Muscle of back (tissue), 13 donors: ENCODE measurements at places on chromosomes 3 and 15. TPM values are rescaled to one million over a fixed set of nuclear protein-coding genes. Genes with fewer than 3 reads are reported as not detected.
A peak's percentile ranks its signal among the peaks of the same experiment; 100 is the strongest.

- no peak for DNase-seq
Measured at GRCh38 chr15:49343546-49343945, 79.5 kb upstream of the FGF7 start.

DNA sequence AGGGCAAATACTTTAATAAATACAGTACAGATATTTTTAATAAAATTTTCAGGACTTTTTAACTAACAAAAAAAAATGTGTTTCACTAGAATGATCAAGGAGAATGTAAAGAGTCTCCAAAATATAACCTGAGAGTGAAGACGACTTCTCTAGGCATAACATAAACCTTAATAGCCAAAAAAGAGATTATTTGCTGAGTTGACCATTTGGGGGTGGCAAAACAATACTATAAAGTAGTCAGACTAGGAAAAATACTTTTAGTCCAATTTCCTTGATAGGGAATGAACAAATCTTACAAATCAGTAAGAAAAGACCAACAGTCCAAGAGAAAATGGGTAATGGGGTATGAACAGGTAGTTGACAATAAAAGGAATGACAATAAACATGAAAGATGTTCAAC, 29.4 kb upstream of the GATM start:
- DNase-seq = no peak

DNA sequence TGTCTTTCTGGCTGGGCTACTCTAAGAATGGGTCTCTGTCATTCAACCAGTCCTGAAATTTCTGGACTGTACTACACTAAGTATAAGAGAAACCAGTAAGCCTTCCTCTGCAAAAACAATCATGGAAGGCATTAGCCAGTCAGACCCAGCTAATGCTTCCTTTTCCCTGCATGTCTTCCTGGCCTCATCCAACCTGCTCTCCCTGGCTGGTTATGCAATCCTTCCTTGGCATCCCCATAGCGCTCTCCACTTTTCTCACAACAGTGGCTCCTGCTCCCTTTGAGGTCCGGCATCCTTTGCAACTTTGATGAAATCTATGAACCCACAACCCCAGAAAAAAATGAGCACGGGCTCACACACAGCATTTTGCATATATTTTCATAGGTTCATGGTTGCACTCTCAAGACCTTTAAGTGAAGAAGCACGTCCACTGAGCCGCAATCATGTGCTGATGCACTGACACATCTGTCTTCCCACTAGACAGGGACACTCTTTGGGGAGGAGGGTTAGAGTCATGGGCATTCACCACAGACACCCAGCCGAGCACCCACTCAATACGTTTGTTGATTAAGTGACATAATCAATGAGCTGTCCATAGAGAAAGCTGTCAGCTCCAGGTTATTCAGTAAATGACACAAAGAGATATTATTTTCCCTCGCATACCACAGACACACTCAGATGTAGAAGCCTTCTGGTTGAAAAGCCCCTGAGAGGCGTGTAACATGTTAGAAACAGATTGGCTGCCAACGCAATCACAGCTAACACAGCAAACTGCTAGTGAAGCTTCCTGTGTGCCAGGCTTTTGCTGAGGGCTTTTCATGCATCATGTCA, 66.7 kb downstream of the PLD1 start:
- no peak for DNase-seq

GRCh38 chr3:46946856-46947545, 29.5 kb downstream of the CCDC12 start:
- no peak for DNase-seq

CLDN18 gene
- polyA plus RNA-seq = 0.69 TPM

TM2D3 gene
- polyA plus RNA-seq = 41.7 TPM

ZPLD1 gene
- polyA plus RNA-seq = not detected

TIGIT gene
- polyA plus RNA-seq = not detected

DNA sequence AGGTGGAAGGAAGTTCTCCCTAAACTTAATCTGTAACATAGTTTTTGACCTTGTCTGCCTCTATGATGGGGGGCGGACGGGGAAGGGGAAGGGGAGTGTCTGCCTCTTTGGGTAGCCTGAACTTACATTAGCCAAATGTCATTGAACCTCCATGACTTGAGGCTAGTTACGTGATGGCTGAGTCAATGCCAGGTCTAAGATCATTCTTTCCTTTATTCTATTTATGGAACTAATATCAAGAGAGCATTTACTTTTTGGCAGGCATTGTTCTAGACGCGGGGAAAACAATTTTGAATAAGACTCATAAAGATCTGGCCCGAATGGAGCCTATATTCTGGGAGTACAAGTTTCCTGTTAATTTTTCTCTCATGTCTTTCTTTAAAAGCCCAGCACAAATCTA, 340.7 kb upstream of the C2CD4B start:
- DNase-seq = peak; percentile 67

EPHA3 gene
- 16.2 TPM for polyA plus RNA-seq

CCDC39 gene
- polyA plus RNA-seq = 1.2 TPM

DNA sequence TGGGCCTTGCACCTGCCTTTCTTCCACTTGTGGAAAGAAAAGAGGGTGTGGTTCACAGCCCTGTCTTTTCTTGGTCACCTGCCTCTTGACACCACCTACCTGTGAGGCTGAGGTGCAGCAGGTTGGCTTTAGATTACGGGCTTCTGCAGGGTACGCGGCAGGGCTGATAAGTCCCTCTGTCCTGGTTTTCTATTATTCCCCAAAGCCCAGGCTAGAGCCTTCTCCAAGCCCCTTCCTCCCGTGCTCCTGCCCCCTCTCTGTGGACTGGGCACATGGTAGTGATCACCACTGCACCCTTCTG, 44.8 kb upstream of the HACD2 start:
- no peak for DNase-seq

- no peak for DNase-seq
Measured at GRCh38 chr3:49329186-49329585, 10.7 kb downstream of the USP4 start.

- no peak for DNase-seq
Measured at GRCh38 chr15:49212897-49213296, 42.9 kb downstream of the GALK2 start.

DNA sequence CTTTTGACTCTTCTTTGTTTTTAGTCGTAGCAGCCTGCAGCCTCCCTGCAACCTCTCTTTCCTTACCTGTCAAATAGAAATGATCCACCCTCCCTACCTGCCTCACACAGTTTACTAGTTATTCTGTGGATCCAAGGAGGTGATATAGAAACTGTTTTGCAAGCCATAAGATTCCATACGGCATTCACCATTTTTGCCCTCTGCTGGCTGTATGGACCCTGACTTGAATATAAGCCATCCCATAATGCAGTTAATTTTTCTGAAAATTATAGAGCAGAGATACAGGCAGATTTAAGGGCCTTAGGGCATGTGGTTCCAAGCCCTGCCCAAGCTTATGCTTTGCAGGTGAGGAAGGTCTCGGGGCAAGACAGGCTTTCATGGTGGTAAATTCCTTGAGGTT, 63.8 kb downstream of the CPN2 start:
- no peak for DNase-seq

DNA sequence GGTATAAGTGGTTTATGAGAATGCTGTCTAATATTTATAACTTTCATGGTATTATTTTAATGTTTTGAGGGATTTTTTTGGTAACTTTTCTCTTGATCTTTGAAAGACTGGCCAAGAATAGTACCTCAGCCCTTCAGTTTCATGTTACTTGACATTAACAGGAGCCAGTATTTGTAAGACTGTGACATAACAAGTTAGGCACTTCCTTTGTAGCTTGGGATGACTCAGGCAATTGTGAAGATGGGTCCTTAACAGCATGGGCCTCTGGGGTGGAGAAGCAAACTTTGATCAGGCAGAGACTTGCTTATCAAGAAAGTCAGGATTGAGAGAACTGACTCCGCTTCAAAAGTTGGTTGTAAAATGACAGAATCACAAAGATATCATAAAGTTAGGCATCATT, 9.5 kb downstream of the LRRC49 start:
- no peak for DNase-seq

GOLGA8G gene
- polyA plus RNA-seq = 0.04 TPM

ATP13A5 gene
- polyA plus RNA-seq = 0.88 TPM

DNA sequence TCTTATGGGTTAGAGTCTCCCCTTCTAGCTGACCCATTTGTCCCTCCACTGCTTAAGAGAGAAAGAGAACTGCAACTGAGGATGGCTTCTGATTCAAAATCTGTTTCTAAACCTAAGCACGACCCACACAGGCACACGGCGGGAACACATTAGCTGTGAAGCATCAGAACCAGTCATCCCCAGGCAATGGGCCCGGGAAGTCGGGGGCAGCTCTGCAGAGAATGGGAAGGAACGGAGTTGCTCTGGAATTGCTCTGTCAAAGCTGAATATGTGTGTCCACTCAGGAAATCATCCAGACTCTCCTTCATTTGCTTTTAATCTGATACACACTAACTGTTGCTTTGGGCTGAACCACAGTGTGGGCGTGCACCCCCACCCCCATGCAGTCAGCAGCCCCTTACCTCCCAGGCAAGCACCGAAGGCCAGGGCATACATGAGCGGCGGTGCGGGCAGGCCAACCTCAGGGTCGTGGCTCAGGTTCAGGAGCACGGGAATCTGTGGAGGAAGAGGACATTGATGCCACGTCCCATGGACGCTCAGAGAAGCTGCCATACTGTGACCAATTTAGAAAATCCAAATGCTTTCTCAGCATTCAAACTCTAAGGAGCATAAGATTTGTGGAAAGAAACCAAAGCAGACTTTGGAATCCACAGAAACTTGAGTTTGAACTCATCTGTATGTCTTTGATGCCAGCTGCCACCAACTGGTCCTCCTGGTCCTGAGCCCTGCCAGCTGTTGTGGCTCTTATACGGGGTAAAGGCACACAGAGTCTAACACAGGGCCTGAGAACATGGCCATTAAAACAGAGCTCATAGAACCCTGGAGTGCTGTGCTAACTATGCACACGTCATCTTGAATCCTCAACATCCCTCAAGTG, 247.9 kb downstream of the OCA2 start:
- DNase-seq = no peak

- no peak for DNase-seq
Measured at GRCh38 chr15:29048011-29048410, 162.2 kb downstream of the APBA2 start.

MORC1 gene
- not detected for polyA plus RNA-seq

DNA sequence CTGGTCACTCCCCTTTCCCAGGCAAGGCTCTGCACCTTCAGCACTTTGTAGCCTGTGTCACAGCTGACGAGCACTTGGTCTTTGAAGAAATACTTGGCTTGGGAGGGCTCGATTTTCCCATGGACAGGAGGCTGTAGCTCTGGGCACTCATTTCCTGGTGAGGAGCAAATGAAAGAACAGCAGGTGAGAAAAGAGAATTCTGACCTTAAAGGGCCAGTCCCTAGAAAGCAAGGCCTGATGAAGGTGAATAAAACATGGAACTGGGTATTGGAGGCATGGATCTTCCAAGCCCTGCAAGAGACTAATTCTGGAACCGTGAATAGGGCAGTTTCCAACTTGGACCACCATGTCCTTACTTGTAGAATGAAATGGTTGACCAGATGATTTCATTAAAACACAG, 39.9 kb downstream of the MASP1 start:
- DNase-seq = no peak

FOXB1 gene
- not detected for polyA plus RNA-seq

COL6A5 gene
- polyA plus RNA-seq = 0.04 TPM

- no peak for DNase-seq
Measured at GRCh38 chr3:117910820-117911521, 1123.7 kb downstream of the IGSF11 start.

SLCO3A1 gene
- polyA plus RNA-seq = 8.3 TPM

BFSP2 gene
- polyA plus RNA-seq = not detected

DNA sequence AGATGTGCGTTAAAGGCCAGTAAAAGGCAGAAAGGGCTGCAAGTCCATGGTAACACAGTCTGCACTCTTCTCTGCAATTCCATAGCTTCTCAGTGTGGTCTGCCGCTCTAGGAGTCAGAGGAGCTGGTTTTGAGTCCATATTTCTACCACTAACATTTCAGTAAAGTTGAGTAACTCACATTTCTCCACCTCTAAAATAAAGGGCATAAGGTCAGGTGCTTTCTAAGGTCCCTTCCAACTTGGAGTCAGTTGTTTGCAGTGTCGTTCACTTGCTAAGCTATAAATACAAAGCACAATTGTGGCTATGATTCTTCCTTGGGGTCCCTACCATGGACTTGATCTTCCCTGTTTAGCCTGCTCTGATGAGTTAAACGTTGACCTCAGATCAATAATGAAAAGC, 171.1 kb downstream of the P3H2 start:
- DNase-seq = no peak

GRCh38 chr15:74578496-74578994, 37.1 kb upstream of the CLK3 start:
- DNase-seq = no peak
